ENCODE measurements at places on chromosomes 6 and 20.

DNA sequence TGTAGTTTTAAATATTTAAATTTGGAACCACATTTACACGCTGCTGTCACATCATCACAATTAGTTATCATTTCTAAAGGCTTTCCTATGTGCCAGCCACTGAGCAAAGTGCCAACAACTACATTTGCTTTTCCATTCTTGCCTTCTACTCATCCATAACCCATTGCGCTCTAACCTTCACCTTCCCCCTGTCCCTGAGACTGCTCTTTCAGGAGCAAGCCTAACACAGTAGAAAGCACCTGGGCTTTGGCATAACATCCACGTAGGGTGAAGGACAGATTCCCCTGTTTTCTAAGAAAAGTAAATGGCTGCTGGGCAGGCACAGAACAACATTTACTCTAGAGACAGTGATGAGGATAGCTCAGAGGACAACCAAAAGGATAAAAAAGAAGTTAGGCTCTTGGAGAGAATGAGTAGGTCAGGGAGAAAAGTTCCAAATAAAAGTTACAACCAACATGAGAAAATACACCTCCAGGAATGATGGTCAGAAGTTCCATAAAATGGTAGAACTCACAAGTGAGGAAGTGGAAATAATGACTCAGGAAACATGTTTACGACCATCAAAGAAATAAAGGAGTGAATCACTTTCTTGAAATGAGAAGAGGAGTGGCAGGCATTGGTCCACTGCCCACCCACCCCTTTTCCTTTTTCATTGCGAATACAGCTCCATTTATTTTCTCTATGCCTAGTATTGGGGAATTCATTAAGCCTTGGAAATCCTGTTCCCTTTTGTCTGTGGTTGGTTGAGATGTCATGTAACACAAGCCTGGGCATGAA, 77.2 kb downstream of the PFDN4 start:
- H3K36me3 ChIP-seq, result peaks cover 2% of the 10 kb centered on the region
- no peak overlapping the region for H3K27ac ChIP-seq
- no peak overlapping the region for H3K4me3 ChIP-seq
- no peaks in the 10 kb centered on the region for H3K4me1 ChIP-seq
- DNase-seq, result no peak
- H3K27me3 ChIP-seq, result peaks cover 23% of the 10 kb centered on the region

- no peaks in the 10 kb centered on the region for H3K27me3 ChIP-seq
- no peak within 1 kb of the TSS for H3K27ac ChIP-seq
- DNase-seq, result no peak
- no peak within 1 kb of the TSS for H3K4me3 ChIP-seq
- H3K4me1 ChIP-seq, result no peaks in the 10 kb centered on the region
Measured at GRCh38 chr6:31927242-31927862, at the start of gene C2. C2 (plus strand) TSS chr6:31927717; CDS start chr6:31927753, 36 bp downstream.

DNA sequence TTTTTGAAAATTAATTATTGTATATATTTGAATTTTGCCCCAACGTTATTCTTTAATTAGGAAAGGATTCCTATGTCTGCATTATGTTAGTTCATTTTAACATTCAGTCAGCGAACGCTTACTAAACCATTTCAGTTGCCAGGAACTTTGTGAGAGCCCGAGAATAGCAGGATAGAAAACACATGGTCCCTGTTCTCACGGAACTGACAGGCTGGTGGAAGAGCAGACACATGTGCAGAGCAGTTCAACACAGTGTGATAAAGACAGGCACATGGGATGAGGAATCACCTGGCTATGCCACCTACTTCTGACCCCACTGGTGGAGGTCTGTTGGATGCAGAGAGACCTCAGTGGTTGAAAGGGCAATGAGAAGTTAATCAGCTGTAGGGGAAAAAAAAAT, 367.2 kb downstream of the EPM2A start:
- H3K4me1 ChIP-seq, result peaks cover 7% of the 10 kb centered on the region
- H3K4me3 ChIP-seq, result no peak overlapping the region
- no peaks in the 10 kb centered on the region for H3K36me3 ChIP-seq
- H3K27ac ChIP-seq, result no peak overlapping the region

- H3K36me3 ChIP-seq, result no peaks in the 10 kb centered on the region
- H3K4me3 ChIP-seq, result no peak overlapping the region
- peaks cover 23% of the 10 kb centered on the region for H3K27me3 ChIP-seq
Measured at GRCh38 chr20:63319164-63320040, 26.4 kb downstream of the COL20A1 start.

- no peaks in the 10 kb centered on the region for H3K36me3 ChIP-seq
- no peak overlapping the region for H3K27ac ChIP-seq
- no peak for DNase-seq
- H3K27me3 ChIP-seq, result no peaks in the 10 kb centered on the region
- H3K4me3 ChIP-seq, result no peak overlapping the region
Measured at GRCh38 chr6:37668251-37668650, 29.4 kb downstream of the MDGA1 start.

DNA sequence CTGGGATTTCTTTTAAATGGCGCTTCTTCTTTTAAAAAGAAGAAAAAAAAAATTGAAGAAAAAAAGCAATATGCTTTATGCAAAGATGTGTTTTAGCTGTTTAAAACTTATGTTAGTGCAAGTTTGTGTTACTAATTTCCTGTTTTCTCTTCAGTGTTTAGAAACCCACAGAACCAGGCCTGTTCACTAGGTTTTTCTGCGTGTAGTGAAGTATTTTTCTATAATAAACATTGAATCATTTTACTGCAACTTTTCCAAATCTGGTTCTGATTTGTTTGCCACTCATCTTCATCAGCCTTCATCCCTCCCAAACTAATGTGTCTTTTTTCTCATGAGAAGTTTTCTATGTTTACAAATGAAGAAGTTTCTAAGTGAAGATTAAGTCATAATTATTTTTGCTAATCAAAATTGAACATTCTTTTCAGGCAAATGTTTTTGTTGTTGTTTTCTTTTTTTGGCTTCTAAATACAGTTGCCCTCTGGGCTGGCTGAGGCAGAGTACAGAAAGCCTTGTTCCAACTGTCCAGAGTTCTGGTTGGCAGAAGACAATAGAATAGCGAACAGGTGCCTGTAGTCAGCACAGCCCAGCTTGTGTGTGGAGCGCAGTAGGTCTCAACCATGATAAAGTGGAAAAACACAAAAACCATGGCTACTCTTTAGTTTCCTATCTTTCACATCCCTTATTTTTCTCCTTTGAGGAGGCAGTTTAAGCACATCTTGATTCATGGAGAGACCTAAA, 14.5 kb downstream of the ZNF76 start:
- no peak for DNase-seq
- no peak overlapping the region for H3K4me3 ChIP-seq
- H3K27me3 ChIP-seq, result no peaks in the 10 kb centered on the region
- no peak overlapping the region for H3K27ac ChIP-seq
- H3K36me3 ChIP-seq, result peaks cover 4% of the 10 kb centered on the region

GRCh38 chr6:36114798-36115408, 15.4 kb upstream of the MAPK13 start:
- DNase-seq, result no peak
- peak overlapping the region; percentile 38 for H3K27ac ChIP-seq
- no peaks in the 10 kb centered on the region for H3K27me3 ChIP-seq
- peaks cover 54% of the 10 kb centered on the region for H3K4me1 ChIP-seq
- peaks cover 13% of the 10 kb centered on the region for H3K36me3 ChIP-seq
- peak overlapping the region; percentile 70 for H3K4me3 ChIP-seq

GRCh38 chr6:133648581-133648980, 240.3 kb upstream of the TCF21 start:
- H3K27me3 ChIP-seq, result no peaks in the 10 kb centered on the region
- no peaks in the 10 kb centered on the region for H3K4me1 ChIP-seq
- no peak overlapping the region for H3K27ac ChIP-seq
- no peak overlapping the region for H3K4me3 ChIP-seq
- no peak for DNase-seq
- no peaks in the 10 kb centered on the region for H3K36me3 ChIP-seq

DNA sequence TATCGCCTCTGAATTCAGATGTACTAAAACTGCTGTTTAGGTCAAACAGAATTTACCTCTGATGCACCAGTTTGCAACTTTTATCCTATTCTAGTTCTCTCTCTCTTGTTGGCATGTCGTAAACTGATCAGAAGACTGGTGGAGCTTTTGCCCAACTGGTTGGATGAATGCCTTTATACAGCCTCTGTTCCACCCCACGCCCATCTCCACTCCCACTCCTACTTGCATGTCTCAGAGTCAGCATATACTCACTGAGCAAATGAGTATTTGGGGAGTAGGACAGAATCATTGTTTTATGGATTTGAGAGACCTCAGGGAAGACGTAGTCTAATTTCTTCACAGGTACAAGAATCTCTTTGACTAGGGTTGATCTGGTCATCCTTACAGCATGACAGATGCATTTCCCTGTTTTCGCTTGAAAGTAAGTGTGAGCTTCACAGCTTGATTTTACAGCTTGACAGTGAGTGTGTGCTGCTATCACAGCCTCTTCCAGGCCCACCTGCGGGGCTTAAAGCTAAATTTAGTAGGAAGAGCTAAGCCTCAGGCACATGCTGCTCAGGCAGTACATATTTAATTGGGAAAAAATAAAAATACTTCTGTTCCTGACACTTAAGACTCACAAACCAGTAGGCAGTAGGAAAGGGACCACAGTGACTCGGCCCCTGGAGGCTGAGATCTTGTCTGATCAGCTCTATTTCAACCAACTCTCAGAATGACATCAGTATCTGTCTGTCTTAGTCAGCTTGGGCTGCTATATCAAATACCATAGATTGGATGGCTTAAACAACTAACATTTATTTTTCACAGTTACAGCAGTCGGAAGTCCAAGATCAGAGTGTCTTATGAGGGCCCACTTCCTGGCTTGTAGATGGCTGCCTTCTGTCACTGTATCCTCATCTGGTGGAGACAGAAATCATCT, 30.4 kb downstream of the TRMT6 start:
- no peaks in the 10 kb centered on the region for H3K36me3 ChIP-seq
- no peak overlapping the region for H3K27ac ChIP-seq
- H3K4me1 ChIP-seq, result peaks cover 20% of the 10 kb centered on the region
- DNase-seq, result no peak
- H3K27me3 ChIP-seq, result peaks cover 24% of the 10 kb centered on the region

GRCh38 chr6:55983861-55984260, 108.5 kb upstream of the BMP5 start:
- H3K27ac ChIP-seq, result no peak overlapping the region
- no peaks in the 10 kb centered on the region for H3K4me1 ChIP-seq
- H3K4me3 ChIP-seq, result no peak overlapping the region
- no peaks in the 10 kb centered on the region for H3K27me3 ChIP-seq
- H3K36me3 ChIP-seq, result no peaks in the 10 kb centered on the region

DNA sequence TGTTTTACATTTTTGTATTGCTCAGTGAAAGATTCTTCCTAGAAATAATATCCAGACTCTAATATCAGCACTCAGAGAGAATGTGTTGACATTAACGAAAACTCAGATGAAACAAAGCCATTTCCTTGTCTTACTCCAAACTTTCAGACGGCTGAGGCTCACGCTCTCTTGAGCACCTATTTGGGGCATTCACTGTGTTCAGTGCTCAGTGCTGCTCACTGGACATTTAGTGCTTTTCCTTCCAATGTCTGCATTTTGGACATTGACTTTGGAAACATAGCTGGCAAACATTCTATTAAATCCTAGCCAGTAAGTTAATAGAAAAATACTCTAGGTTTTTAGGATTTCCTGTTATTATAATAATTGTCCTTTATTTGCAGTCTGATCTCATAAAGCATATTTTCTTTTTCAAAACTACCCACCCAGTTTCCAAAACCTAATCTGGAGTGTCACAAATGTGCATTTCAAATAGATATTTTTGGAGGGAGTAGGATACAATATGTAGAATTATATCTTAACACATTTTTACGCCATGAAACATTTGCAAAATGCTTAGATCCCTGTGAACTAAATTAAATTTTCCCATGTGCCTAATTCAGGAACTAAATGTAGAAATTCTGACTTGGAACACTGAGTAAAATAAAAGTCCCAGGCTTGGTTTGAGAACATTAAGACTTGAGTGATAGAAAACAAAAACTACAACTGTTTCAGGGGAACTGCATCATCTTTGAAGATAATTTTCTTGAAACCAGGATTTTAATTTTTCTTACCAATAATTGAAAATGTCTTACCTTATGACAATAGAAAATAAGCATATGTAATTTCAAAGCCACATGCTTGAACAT, 91.7 kb upstream of the B3GAT2 start:
- peaks cover 40% of the 10 kb centered on the region for H3K27me3 ChIP-seq
- DNase-seq, result no peak
- no peak overlapping the region for H3K27ac ChIP-seq
- H3K4me3 ChIP-seq, result no peak overlapping the region
- H3K4me1 ChIP-seq, result no peaks in the 10 kb centered on the region

DNA sequence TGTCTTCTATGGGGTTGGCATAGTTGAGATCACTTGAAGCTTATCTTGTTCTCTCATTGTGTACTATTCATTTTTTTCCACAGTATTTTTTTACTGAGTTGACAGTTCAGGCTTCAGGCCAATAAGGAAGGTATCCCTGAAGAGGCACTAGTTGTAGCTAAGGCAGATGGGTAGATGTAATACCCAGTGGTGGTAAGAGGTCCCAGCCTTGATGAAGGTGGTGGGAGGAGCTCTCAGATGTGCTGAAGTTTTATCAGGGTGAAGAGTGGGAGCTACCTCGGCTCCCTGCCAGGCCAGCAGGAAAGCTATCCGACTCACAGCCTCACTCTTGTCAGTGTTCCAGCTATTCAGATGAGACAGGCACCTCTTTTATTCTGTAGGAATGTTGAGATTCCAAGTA, 87.7 kb upstream of the UFL1 start:
- H3K27me3 ChIP-seq, result peaks cover 86% of the 10 kb centered on the region
- no peaks in the 10 kb centered on the region for H3K4me1 ChIP-seq
- H3K27ac ChIP-seq, result no peak overlapping the region
- no peaks in the 10 kb centered on the region for H3K36me3 ChIP-seq
- H3K4me3 ChIP-seq, result no peak overlapping the region
- no peak for DNase-seq

GRCh38 chr6:70033781-70034180, 167.4 kb downstream of the COL19A1 start:
- no peak for DNase-seq
- no peaks in the 10 kb centered on the region for H3K27me3 ChIP-seq
- H3K4me3 ChIP-seq, result no peak overlapping the region
- no peak overlapping the region for H3K27ac ChIP-seq

All from central memory CD8-positive, alpha-beta T cell (primary cell).